ENCODE measurements at places on chromosomes 7 and 10.

DNA sequence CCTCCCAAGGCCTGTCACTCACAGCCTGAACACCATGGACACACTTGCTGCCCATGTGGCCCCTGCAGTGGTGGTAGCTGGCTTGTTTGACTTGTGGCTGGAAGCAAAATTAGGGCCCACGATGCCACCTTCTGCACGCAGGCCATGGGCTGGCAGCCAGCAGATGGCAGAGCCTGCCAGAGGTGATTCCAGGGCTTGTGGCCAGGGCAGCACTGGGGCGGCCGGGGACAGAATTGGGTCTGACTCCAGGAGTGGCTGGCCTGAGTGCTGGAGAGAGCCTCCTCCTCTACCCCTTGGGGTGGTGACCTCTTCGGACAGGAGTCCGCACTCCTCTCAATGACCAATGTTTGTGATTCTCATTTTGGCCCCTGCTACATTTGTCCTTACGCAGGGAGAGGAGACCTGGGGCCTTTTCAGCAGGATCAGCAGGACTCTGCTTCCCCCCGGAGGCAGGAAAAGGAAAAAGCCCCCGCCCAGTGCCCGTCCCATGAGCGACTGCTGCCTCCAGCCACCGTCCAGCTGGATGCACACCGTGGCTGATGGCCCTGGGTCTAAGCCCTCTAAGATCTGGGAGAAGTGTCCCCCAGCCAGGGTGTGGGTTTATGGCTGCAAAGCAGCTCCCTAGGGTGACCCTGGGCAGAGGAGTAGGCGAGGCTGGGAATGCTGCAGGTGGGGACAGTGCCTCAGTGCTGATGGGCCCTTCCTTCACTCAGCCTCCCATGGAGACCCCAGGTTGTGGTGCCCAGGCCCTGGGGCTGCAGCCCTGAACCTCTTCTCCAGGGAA is 26.5 kb downstream of the DNAJB12 start:
- peak; percentile 19 for DNase-seq

DNA sequence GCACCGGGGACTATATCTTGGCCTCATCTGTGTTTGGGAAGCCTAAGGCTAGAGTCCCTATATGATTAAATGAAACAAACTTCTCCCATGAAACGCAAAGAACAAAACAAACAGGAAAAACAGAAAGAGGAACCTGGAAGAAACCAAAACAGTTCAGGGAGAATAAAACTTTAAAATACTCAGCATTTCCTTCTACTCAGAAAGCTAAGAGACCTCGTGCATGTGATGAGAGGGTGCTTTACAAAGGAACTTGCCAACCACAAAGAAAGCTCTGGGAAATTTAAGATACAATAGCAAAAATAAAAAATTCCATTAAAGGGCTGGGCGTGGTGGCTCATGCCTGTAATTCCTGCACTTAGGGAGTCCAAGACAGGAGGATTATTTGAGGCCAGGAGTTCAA is 6.9 kb downstream of the PILRA start:
- DNase-seq = no peak

DNA sequence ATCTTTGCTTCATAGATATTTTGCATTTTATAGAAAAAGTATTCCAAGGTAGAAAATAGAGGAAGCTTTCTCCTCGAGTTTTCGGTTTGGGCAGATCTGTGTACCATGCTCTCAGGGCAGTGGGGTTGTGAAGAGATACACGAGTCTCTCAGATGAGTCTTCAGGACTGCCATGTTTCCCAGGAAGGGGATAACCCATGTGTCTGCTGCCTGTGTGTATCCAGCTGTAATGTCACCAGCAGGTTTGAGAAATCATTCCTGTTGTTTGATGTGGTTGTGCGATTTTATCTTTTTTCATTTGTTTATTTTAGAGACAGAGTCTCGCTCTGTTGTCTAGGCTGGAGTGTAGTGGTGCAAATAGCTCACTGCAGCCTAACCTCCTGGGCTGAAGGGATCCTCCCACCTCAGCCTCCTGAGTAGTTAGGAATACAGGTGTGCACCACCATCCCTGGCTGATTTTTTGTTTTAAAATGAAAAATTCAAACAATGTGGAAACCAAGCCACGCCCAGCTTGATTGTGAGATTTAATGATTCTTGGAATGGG is 48.9 kb downstream of the SNX10 start:
- no peak for DNase-seq

- DNase-seq = no peak
These were observed 362.8 kb upstream of the FOXK1 start for GRCh38 chr7:4319280-4319679.

GRCh38 chr10:44015702-44016500 is 367.2 kb upstream of the ZNF32 start:
- no peak for DNase-seq

DNA sequence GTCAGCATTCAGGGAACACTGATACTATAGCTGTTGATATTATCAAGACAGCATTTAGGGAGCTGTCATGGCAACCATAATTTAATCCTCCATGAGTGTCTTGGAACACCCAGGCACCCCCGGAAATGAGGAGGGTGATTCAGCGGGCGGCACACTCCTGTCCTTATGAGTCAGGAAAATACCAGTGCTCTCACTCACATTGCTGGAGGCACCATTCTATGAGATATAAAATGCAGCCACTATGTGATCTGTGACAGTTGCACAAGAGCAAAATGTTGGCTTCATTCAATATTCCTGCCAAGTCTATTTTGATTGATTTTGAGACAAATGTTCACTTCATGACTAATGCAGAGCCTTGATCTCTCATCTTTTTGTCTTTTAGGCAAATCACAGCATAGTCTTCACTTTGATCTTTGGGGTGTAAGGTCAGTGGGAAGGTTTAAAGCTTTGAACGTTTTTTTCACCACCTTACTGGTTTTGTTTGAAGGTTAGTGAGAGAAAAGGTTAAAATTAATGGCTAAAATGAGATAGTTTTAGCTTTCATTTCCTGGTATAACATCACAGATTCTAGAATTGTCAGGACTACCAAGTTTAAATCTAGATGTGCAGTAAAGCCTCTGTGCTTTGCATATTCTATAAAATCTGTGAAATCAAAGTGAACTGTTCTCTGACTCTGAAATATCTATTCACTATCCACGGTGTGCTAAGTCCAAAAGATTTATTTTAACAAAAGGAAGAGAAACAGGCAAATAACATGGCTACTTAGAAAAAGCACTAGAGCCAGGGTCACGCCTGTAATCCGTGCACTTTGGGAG is 12.4 kb upstream of the ARHGAP12 start:
- no peak for DNase-seq

DNA sequence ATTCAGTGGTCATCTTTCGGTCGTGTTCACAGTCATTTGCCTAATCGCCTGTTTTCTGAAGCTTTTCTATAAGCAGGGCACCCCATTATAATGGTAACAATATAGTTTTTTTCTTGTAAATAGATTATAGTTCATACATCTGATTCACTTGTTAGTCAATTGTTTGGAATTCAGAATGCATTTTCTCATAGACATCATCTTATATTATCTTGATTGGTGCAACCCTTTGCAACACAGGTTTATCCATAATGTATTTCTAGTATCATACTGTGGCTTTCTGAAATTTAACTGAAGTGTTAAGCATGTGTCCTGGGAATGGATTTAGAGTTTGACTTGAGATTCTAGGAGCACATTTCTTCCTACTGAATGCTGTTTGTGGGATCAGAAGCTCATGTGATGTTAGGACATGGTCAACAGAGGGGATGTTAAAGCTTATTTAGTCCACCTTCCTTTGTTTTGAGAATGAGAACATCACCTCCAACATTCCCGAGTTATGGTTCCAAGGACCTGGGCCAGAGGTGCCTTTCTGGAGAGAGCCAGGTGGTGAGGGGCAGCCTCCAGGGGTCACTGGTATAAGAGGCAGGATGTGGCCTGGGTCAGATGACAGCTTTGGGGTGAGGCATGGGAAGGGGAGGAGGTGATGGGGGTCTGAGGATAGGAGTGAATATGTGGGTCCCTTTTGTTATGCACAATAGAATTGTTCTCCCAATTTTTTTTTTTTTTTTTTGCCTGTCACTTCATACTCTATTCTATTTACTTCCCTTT is 415.6 kb downstream of the EXOC4 start:
- no peak for DNase-seq

GRCh38 chr7:138755842-138756590 is 41.8 kb upstream of the TMEM213 start:
- no peak for DNase-seq

GRCh38 chr7:128827248-128827958 is 2.8 kb upstream of the FLNC start:
- DNase-seq = no peak

- DNase-seq = no peak
These were observed 17.2 kb downstream of the SFR1 start for GRCh38 chr10:104139221-104139620.

- DNase-seq = peak; percentile 14
These were observed 12.2 kb downstream of the TMEM184A start for GRCh38 chr7:1543826-1544177.

GRCh38 chr10:53166325-53166724 is 393.7 kb upstream of the MBL2 start:
- DNase-seq = no peak

- DNase-seq = no peak
These were observed 14.5 kb downstream of the NOBOX start for GRCh38 chr7:144388950-144389349.

DNA sequence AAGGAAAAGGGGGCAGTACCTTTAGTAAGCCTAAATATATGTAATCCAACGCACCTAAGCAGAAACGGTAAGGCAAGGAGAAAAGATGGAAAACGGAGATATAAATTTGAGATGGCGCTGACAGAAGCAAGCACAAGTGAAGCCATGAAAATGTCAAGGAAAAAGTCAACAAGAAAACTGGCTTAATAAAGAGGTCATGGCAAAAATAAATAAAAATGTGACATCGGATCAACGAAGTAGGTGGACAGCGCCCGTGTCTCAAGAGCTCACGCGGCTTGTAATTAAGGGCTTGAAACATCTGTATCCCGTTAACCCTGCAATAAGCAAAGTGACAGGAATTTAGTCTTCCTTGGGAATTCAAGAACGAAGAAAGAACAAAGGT is 611 bp downstream of the NDUFA5 start:
- no peak for DNase-seq

DNA sequence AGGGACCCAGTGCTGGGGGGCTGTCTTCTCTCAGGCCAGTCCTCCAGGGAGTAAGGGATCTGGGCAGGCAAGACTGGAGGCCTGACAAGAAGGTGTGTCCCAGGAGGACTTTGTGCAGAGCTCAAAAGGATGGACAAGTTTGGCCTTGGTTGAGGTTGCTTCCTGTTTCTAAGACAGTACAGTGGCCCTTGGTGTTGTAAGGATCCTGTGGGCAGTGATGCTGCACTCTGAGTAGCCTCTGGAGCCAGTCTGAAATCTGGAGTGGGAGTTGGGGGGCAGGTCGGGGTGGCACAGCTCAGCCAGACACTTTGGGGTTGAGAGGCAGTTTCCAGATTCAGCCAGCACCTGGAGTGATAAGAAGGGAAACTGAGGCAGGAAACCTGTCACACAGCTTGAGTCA is 139.2 kb upstream of the ZMIZ1 start:
- no peak for DNase-seq

- DNase-seq = no peak
These were observed 350.7 kb downstream of the ELMO1 start for GRCh38 chr7:37097983-37098382.

- no peak for DNase-seq
These were observed 68.4 kb downstream of the RALA start for GRCh38 chr7:39691821-39692220.

DNA sequence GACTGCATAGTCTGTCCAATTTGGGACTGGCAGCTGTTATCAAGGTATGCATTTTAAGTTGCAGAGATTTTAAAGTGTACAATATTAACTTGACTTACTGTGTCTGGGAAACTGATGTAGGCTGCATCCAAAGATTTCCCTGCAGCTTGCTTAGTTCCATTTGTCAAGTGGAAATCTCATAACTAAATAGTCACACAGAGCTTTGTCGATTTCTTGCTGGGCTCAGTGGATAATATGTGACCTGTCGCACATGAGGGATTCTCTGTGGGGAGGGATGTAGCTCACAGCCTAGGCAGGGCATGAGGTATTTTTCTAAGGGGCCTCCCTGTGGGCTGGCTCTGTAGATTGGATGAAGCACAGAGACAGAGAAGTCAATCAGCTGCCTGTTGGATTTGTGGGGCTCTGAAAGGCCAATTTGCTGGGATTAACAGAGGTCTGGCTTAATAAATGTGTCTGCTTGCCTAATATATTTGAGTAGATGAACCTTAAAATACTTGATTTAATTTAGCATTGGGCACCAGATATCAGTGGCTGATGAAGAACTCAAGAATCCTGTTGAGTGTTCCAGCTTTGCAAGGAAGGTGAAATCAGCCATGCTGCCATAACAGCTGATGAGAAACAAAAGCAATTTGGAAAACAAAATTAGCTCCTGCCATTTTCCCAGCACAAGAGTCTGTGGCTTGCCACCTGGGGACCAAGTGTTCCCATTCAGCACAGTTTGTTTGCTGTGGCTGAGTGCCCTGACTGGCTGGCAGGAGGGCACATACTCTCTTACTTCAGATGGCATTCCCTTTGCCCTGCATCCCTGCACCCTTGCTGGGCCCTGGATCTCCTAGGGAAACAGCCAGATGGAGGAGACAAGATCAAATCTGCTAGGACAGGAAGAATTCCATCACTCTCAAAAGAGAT is 598.5 kb downstream of the SORCS3 start:
- no peak for DNase-seq

- DNase-seq = no peak
These were observed 7.2 kb downstream of the TNS3 start for GRCh38 chr7:47574482-47575329.

GRCh38 chr10:29761916-29762315 is 127.1 kb upstream of the SVIL start:
- no peak for DNase-seq

DNA sequence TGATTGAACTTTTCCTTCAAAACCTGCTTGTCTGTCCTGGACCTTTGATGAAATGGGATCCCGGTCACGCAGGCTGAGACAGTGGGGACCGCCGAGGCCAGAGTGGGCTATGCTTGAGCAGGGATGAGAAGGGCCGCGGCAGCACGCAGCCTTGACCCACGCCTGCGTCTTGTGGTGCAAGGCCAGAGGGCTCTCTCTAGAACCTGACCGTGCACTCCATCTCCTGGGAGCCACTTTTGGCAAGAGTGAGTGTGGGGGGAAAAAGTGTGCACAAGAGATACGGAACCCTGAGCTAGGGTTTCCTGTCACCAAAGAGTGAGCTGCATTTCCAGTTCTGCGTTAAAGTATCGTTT is 42.4 kb downstream of the WIPI2 start:
- no peak for DNase-seq
